ENCODE measurements at places on chromosomes 4 and X.

- no peak for DNase-seq
Measured at GRCh38 chr4:188187106-188187505, 47.9 kb downstream of the TRIML1 start.

GRCh38 chr4:168335621-168336020, 17.1 kb upstream of the DDX60 start:
- no peak for DNase-seq

GRCh38 chrX:69615779-69616456, at the start of gene EDA:
Gene EDA (plus strand): TSS chrX:69616113.
- DNase-seq = peak; percentile 71

- DNase-seq = no peak
Measured at GRCh38 chr4:165763640-165764039, 109.4 kb upstream of the TLL1 start.

DNA sequence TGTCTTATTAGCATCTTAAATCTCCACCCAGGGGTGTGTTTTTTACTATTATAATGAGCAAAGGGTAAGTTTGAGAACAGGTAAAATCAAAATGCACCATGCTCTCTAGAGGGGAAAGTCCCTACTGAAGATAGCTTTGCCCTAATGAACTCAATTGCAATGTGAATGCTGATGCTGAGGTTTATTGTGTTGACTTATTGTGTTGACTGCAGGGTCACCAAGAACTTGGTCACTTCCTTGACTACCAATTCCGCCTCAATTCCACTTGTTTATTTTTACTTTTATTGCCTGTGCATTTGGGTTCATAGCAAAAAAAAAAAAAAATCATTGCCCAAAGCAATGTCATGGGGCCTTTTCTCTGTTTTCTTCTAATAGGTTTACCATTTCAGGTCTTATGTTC, 67.7 kb upstream of the SRD5A3 start:
- no peak for DNase-seq

DNA sequence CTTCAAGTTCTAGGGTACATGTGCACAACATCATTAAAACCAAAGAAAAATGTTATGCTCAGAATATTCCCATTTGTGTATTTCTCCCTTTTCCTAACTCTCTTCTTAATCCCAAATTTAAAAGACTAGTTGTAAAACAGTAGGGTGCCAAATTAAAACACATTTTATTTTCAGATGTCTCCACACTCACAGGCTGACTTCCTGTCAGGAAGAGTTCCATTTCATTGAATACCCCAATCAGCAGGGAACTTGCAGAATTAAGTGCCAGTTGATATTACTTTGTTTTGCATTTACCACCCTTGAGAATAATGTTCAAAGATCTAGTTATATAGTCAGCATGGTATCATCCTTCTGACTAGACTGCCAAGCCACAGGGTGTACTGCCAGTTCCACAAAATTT, 207.9 kb downstream of the MAB21L2 start:
- no peak for DNase-seq

DNA sequence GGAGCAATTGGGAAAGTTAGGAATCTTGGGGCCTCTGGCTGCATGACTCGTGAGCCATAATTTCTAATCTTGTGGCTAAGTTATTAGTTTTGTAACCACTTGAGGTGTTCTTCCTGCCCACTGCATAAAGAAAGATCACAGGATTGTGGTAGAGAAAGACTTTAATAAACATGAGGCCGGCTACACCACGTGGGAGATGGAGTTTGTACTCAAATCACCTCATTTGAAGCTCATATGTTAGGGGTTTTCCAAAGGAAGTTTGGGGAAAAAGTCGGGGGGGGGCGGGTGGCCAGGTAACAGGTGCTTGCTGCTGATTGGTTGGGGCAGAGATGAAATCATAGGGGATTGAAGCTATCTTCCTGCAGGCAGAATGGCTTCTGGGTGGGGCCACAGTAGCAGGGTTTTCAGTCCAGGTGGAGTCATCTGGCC, 287.8 kb downstream of the ZNF674 start:
- no peak for DNase-seq

DNA sequence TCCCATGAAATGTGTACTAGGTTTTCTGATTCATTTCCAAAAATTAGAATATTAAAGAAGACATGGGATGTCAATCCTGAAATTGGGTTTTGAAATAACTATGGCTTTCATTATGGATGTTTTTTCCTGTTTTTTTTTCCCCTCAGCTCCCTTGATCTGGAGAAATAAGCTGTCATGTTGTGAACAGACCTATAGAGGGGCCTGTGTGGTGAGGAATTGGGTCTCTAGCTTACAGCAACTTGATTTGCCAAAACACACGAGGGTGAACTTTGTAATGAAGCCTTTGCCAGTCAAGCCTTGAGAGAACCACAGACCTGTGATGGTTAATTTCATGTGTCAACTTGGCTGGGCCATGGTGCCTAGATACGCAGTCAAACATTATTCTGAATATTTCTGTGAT, 2413.6 kb downstream of the PCDH7 start:
- DNase-seq = no peak

DNA sequence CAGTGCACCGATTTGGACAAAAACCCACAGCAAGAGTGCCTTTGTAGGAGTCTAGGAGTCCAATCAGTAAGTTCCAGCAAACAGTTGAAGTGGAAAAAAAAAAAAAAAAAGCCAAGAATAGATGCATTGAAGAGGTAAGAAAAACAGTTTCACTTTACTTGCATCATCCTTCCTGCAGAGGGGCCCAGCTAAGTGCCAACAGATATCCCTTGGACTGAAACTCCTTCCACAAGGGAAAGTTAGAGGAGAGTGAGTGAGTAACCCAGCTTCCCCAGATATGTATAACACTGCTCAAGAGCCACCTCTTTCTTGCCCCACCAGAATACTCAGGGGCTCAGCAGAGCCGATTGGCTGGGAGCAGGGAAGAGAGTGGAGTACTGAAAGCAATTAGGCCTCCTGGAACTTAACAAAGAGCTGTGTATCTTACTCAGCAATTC, 617.7 kb upstream of the SMIM31 start:
- DNase-seq = no peak

All from NCI-H774 (cell line).